ENCODE measurements at places on chromosomes 6 and 20. TPM values are rescaled to one million over a fixed set of nuclear protein-coding genes. Genes with fewer than 3 reads are reported as not detected.

- DNase-seq = no peak
Measured at GRCh38 chr6:55136916-55137315, 37.4 kb upstream of the HCRTR2 start.

GRCh38 chr6:108365478-108365877 is 70.6 kb downstream of the AFG1L start:
- no peak for DNase-seq

DNA sequence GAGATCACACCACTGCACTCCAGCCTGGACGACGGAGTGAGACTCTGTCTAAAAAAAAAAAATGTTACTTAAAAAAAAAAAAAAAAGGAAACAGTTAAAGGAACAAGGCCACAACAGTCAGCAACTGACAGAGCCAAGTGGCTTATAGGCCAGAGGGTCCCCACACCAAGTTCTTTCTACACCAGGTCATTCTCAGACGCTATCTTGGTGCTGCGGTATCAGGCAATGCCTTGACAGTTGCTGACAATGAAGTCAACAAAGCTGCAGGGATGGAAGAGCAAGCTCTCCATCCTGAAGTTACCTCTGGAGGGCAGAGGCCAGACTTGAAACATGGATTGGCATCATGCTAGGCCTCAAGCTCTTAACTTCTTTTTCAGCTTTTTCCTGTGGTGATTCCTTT is 31.9 kb downstream of the COMMD7 start:
- DNase-seq = no peak

DNA sequence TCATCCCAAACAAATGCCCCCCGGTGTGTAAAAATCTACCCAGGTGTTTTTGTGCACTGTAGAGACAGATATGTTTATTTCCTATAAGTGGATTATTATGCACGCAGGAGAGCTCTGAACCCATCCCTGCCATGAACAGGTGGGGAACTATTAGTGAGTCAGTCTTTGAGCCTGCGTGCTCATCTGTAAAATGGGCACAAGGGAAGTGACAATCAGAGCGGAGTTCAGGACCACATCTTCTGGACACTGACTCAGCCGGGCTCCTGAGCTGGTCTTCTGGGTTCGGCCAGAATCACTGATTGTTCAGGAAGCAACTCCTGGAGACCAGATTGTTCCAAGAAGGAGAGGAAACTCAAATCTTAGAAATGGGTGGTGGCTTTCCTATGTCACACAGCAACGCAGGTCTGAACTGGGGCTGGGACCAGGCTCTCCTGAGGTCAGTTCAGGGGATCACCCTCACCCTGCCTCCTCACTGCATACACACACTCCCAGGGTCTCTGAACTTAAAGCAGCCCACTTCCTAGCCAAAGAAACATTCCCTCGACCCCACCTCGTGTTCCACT is 27.3 kb upstream of the TGM2 start:
- DNase-seq = no peak

DNA sequence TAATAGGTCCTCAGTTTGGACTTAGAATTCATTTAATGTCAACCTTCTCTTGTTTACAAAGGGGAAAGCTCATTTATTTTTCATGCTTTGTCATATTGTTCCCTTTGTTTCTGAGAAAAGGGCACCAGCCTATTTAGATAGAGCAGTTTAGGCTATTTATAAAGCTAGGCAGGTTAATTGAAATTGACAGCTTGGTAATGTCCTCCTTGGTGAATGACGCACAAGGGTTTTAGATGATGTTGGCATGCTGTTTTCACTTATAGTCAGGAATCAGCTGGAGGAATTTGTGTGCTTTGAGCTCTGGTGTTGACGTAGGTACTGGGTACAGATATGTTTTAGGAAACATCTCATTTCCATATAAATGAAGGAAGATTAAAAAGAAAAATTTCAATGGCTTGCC is 45.2 kb downstream of the BCKDHB start:
- DNase-seq = no peak

GRCh38 chr6:37491171-37491829 is 8.4 kb downstream of the CCDC167 start:
- no peak for DNase-seq

GRCh38 chr20:33554914-33555420 is 65.1 kb downstream of the CBFA2T2 start:
- DNase-seq = peak; percentile 86

DNA sequence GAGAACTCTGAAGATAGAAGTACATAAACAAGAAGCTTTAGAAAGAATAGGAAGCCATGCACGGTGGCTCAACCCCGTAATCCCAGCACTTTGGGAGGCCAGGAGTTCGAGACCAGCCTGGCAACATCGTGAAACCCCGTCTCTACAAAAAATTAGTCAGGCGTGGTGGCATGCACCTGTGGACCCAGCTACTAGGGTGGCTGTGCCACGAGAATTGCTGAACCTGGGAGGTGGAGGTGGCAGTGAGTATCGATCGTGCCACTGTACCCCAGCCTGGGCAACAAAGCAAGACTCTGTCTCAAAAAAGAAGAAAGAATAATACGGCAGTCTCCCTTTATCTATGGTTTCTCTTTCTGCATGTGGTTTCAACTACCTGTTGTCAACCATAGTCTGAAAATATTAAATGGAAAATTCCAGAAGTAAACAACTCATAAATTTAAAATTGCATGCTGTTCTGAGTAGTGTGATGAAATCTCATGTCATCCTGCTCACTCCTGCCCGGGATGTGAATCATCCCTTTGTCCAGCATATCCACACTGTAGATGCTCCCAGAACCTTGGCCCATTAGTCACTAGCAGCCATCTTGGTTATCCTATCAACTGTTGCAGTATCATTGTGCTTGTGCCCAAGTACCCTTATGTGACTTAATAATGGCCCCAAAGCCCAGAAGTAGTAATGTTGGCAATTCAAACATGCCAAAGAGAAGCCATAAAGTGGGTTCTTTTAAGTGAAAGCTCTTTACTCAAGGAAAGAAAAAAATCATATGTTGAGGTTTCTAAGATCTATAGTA is 22.1 kb downstream of the DEK start:
- DNase-seq = no peak

GRCh38 chr6:2563635-2564034 is 187.1 kb downstream of the MYLK4 start:
- DNase-seq = no peak

- DNase-seq = no peak
Measured at GRCh38 chr20:926670-927069, 10.5 kb upstream of the ANGPT4 start.

DNA sequence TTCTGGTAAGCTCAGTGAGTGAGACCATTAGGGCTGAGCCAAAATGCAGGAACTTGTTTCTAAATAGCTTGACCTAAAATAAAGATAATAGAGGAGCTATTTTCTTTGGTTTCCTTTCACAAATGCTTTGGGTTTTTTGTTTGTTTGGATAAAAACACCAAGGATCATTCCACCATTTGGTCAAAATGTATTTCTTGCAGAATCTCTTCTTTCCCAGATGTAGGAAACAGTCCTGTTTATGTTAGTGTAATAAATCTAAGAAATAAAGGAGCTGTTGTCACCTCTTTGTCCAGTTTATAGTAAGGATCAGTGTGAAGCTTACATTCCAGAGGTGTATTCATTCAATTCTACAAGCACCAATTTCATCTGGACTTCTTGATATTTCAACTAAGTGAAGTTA is 297.8 kb downstream of the GJA1 start:
- no peak for DNase-seq

DNA sequence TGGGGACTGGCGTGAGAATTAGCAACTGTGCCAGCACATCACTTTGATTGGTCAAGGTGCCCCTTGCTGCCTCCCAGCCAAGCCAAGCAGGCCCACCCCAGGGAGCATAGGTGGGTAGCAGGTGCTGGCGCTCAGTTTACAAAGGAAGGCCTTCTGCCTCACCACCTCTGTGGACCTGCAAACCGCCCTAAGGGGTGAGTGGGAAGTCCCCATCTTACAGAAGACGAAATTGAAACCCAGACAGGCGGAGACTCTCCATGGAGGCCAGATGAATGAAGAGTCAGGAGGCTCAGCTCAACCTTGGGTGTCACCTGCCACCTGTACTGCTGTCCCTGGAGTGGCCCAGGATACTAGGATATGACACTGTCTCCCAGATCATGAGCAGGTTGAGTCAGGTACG is 21.5 kb upstream of the MAS1L start:
- DNase-seq = no peak

- DNase-seq = no peak
Measured at GRCh38 chr6:141028791-141029280, 1103.9 kb upstream of the GJE1 start.

GRCh38 chr20:33812908-33813462 is 1.8 kb downstream of the CHMP4B start:
- no peak for DNase-seq

- DNase-seq = no peak
Measured at GRCh38 chr20:41234041-41234440, 83.5 kb downstream of the ZHX3 start.

DNA sequence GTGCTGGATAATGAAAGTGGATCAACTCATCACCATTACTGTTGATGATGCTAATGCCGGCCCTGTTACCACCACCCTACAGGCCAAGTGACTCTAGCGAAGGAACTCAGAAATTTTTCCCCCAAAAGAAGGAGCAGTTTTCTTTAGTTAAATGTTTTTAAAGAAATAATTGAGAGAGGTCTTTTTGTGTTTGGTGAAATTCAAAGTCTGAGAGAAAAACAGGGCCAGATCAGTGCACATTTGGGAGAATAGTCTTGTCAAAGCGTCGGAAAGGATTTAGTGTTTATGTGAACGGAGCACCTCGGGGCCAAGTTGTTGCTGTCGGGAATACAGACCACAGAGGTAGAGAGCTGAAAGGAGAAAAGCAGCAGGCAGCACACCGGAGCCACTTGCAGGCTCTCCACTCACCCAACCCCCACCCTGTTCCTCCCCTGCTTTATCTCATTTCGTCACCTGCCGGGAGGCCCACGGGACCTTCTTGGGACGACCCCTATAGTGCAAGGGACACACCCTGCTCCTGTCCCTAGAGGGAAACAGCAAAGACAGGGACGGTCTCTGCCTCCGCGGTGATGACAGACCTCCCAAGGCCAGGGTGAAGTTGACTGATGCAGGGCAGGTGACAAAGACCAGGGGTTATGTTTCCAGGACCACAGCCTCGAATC is 6.8 kb downstream of the TFAP2B start:
- DNase-seq = no peak

DNA sequence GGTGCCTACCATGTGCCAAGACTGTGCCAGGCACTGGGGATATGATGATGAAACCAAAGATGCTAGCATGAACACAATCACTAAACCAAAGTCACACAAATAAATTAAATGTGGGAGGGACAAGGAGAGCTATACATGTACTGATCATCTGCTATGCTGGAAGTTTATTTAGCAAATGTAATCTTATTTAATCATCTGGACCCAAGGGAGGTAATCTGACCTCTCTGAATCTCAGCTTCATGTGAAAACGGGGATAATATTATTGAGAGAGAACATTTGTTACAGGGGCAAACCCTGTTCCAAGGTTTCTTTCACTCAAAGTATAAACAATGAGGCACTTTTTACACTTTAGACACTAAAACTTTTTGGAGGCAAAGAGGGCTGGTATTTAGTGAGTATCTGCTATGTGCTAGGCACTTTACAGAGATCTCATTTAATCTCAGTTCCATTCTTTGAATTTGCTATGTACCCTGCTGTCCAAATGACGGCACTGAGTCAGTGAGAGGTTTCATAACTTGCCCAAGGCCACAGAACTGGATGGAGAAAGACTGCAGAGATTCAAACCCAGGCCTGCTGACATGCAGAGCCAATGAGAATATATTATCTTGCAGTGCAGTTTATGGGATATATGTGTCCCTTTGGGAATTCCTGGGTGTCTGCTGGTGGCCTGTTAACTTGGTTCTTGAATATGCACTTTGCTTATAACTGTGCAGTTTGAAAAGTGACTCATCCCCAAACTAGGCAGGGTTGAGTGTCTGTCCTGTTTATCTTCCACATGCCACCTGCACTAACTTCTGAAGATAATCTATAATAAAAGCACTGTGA is 3.3 kb upstream of the ASXL1 start:
- DNase-seq = no peak

- DNase-seq = no peak
Measured at GRCh38 chr20:35618263-35619131, 2.9 kb downstream of the SPAG4 start.

- no peak for DNase-seq
Measured at GRCh38 chr6:15880262-15880973, 217.6 kb upstream of the DTNBP1 start.

DNA sequence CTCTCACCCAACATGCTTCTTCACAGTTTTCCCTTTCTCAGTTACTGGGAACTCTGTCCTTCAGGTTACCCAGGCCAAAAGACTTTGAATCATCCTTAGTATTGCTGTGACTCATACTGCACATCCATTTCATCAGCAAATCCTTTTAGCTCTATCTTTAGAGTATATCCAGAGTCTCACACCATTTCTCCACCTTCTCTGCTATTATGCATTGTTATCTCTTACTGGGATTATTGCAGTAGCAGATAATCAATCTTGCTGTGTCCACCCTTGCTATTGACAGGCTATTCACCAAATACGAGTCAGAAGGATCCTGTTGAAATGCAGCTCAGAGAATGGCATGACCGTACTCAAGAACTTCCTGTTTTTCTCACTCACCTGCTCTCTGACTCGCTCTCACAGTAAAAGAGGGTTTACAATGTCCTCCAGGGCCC is 57.3 kb downstream of the BCKDHB start:
- no peak for DNase-seq

- no peak for DNase-seq
Measured at GRCh38 chr6:116446399-116446798, 14.8 kb upstream of the CALHM6 start.

DNA sequence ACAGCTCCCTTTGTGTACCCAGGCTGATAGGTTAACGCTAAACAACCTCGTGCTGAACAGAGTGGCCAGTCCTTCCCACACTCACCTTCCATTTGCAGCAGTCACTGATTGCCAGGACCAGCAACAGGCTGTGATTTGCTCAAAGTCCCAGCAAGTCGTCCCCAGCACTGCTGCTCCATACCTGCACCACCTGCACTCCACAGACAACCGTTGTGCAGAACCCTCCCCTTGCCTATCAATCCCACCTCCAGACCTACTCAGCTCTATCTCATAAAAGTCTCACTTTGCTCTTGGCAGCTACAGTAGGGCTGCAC is 43.1 kb upstream of the SCML4 start:
- no peak for DNase-seq

GRCh38 chr6:48086187-48086586 is 24.8 kb downstream of the PTCHD4 start:
- no peak for DNase-seq

The SUMO4 gene
- 1.0 TPM for polyA plus RNA-seq

The PDYN gene
- 0.52 TPM for polyA plus RNA-seq

The TCFL5 gene
- 12.6 TPM for polyA plus RNA-seq

The WFDC10B gene
- not detected for polyA plus RNA-seq

The SEL1L2 gene
- polyA plus RNA-seq = not detected

The KCNB1 gene
- polyA plus RNA-seq = 0.85 TPM
